Muscle of leg (tissue), 16 donors: ENCODE measurements at places on chromosomes 6 and 20. TPM values are rescaled to one million over a fixed set of nuclear protein-coding genes. Genes with fewer than 3 reads are reported as not detected.
A peak's percentile ranks its signal among the peaks of the same experiment; 100 is the strongest.

The RIPPLY2 gene
- total RNA-seq, result not detected

DNA sequence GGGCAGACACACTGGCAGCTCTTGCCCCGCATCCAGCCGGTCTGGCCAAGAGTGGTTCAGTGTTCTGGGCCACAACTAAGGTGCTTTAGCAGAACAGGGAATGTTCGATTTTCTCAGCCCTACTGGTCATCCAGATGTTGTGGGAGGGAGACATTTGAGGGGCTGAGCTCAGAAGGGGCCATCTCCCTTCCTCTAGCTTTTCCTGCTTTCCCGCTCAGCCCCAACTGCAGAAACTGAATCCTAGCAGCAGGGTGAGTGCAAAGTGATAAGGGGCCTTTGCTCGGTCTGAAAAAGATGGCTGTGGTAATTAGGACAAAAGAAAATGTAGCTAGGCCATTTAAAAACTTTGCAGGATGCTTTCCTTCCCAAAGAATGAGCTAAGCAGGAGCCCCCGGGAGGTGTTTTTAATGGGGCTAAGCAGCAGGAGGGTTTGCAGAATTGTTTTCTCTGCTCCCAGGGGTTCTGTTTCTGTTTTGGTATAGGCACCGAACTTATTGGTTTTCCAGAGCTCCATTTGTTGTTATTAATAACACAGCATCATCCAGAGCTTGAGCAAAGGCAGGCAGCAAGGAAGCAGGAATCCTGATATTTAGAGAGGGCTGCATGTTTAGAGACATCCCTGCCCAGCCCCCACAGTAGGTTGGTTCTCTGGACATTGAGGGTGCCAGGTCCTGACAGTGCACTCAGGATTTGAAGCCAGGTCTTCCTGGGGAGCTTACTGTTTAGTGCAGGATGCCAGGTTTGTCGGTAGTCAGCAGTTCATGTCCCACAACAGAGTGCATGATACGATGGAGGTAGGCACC is 210.9 kb downstream of the SLC24A3 start:
- H3K4me3 ChIP-seq, result no peak overlapping the region
- no peaks in the 10 kb centered on the region for H3K4me1 ChIP-seq
- H3K27me3 ChIP-seq, result no peaks in the 10 kb centered on the region
- H3K27ac ChIP-seq, result no peak overlapping the region

DNA sequence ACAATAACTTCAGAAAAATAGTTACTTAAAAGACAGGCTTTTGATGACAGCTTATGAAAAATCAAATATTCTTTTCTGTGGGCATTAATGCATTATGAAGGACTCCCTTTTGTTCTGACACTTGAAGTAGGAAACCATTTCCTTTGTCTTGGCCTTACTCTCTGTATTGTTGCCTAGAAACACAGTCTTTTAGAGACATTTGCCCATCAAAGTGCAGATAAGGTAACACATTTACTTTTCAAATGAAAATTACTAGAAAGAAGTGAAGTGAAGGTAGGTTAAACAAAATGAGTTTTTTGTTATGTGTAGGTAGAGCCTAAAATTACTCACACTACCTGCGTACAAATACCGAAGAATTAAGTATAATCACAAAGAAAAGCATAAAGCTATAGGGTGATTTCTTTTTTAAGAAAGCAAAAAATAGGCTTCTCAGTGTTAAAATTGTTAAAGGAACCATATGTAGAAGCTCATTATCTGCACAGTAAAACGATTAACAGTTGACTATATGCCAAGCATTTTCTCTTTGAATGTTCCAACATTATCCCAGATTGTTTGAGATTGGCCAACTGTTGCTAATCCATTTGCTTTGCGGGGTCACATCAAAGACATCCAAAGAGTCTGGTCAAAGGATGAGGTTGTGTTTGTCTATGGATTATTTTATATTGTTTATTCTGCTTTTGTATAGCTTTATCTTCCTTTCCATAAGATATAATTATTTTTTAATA is 542.0 kb upstream of the RNF217 start:
- no peak overlapping the region for H3K4me3 ChIP-seq
- DNase-seq, result no peak
- no peaks in the 10 kb centered on the region for H3K4me1 ChIP-seq
- no peak overlapping the region for H3K27ac ChIP-seq
- H3K27me3 ChIP-seq, result no peaks in the 10 kb centered on the region
- H3K36me3 ChIP-seq, result no peaks in the 10 kb centered on the region

GRCh38 chr6:154962753-154963152 is 32.4 kb upstream of the TIAM2 start:
- H3K4me3 ChIP-seq, result no peak overlapping the region
- no peaks in the 10 kb centered on the region for H3K36me3 ChIP-seq
- no peak overlapping the region for H3K27ac ChIP-seq
- H3K4me1 ChIP-seq, result no peaks in the 10 kb centered on the region
- DNase-seq, result no peak

DNA sequence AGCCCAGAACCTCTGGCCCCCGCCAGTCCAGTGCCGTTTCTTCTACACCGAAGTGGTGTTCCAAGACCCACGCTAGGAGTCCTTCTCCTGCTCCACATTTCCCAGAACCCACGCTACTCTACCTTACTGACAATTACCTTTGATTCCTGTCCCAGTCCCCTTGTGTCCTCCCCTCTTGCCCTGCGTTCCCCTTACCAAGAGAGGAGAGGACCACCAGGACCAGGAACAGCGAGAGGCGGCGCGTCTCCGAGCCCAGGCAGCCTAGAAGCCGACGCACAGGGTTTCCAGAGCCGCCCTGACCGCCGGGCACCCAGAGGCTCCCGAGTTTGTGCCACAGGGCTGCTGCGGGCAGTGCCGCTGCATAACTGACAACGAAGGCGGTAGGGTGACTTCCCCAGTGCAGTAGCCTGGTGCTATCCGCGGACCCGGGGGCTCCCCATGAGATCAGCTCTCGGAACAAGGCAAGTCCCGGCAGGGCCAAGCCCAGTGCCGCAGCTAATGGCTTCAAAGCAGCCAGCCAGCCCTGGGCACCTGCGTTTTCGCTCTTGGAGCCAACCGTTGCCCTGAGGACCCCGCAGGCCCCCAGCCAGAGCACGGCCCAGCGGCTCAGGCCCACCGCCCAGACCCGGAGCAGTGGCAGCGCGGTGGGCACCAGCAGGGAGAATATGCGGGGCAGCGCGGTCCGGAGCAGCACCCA is 512 bp downstream of the TAP1 start:
- DNase-seq, result peak; percentile 37
- H3K36me3 ChIP-seq, result peaks cover 44% of the 10 kb centered on the region
- peak overlapping the region; percentile 99 for H3K27ac ChIP-seq
- peak overlapping the region; percentile 64 for H3K4me3 ChIP-seq
- H3K4me1 ChIP-seq, result peaks cover 23% of the 10 kb centered on the region

- H3K4me3 ChIP-seq, result no peak overlapping the region
- no peaks in the 10 kb centered on the region for H3K36me3 ChIP-seq
- peaks cover 3% of the 10 kb centered on the region for H3K27me3 ChIP-seq
Measured at GRCh38 chr6:14232889-14233288, 115.3 kb downstream of the CD83 start.

The AGER gene
- 3.7 TPM for total RNA-seq

DNA sequence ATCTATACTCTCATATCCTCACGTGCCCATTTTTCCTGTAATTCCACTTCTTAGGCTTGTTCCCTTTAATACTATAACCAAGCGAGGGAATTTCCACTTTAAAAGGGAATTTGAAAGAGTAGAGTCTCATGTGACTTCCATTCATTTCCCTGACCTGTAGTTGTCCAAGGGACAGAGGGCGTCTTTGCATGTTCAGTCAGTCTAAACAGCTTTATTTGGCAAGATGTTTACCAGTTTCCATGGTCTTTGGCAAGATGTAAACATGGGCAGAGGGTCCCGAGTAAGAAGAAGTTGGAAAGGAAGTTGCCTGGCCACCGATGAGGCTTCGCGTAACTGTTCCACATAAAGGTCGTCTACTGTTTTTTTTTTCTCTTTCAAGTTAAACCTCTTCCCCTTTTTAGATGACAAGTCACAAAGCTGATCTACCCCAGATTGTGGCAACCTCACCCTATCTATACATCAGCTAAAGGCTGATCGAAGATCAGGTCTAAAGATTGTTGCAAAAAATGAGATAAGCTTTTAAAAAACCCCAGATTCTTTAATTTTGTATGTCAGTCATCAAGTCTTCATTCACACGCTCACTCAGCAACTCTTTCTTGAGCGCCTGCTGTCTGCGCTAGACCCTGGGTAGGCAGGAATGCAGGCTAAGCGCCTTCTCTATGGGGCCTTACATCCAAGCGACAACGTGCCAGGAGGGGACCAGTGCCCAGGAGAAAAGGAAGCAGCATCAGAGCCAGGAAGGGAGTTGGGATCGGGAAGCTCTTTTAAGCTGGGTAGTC is 31.7 kb upstream of the CCR6 start:
- DNase-seq, result peak; percentile 35
- H3K27me3 ChIP-seq, result peaks cover 2% of the 10 kb centered on the region
- no peak overlapping the region for H3K4me3 ChIP-seq
- H3K27ac ChIP-seq, result no peak overlapping the region
- H3K36me3 ChIP-seq, result no peaks in the 10 kb centered on the region

DNA sequence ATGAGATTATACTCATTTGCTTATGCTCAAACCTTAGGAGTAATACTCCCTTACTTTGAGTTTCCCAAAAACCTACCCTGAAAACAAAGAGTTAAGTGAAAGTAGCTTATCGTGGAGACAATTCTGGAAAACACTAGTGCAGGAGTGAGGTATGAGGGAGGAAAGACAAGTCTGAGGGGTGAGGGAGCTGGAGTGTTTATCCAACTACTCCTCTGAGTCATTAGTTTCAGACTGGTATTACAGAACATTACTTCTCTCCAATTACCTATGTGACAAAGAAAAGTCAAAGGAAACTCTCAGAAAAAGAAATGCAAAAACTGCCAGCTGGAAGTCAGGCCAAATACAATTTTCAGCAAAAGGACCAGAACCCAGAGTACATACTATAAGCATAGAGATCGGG is 171.1 kb upstream of the SPTLC3 start:
- no peak for DNase-seq
- no peak overlapping the region for H3K27ac ChIP-seq
- H3K4me3 ChIP-seq, result no peak overlapping the region
- no peaks in the 10 kb centered on the region for H3K27me3 ChIP-seq
- H3K4me1 ChIP-seq, result no peaks in the 10 kb centered on the region
- no peaks in the 10 kb centered on the region for H3K36me3 ChIP-seq

DNA sequence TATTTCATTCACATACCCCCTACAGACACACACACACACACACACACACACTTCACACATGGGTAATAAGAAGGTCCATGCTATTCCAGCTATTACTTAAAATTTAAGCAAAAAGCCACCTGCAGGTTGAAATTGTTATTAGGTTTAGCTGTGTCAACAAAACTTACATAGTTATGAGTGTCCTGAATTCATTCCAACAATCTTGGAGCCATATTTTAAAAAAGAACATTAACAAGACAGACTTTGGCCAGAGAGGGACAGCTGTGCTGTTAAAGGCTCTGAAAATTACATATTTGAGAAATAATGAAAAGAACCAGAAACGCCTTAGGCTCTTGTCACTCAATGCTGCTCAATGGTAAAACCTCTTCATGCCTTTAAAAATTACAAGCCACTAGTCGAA is 455.3 kb downstream of the EPM2A start:
- H3K36me3 ChIP-seq, result no peaks in the 10 kb centered on the region
- H3K27me3 ChIP-seq, result no peaks in the 10 kb centered on the region
- no peaks in the 10 kb centered on the region for H3K4me1 ChIP-seq
- H3K4me3 ChIP-seq, result no peak overlapping the region
- H3K27ac ChIP-seq, result no peak overlapping the region

The CDH4 gene
- 0.66 TPM for total RNA-seq

GRCh38 chr20:19913927-19914614 is 103.1 kb upstream of the NAA20 start:
- H3K36me3 ChIP-seq, result peaks cover 3% of the 10 kb centered on the region
- H3K4me1 ChIP-seq, result peaks cover 30% of the 10 kb centered on the region
- H3K27ac ChIP-seq, result no peak overlapping the region
- no peak for DNase-seq

DNA sequence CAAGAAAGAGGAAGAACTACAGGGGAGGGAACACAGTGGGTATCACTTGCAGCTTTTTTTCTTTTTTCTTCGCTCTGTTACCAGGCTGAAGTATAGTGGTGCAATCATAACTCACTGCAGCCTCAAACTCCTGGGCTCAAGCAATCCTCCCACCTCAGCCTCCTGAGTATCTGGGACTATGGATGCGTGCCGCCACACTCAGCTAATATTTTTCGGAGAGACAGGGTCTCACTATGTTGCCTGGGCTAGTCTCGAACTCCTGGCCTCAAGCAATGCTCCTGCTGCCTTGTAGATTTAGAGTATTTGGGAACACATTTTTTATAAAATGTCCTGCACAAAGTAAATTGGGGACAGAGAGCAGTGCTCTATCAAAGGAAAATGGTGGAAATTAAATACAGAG is 28.3 kb downstream of the PARD6B start:
- no peak for DNase-seq
- no peaks in the 10 kb centered on the region for H3K27me3 ChIP-seq
- H3K27ac ChIP-seq, result no peak overlapping the region
- no peaks in the 10 kb centered on the region for H3K36me3 ChIP-seq

- no peaks in the 10 kb centered on the region for H3K36me3 ChIP-seq
- H3K4me1 ChIP-seq, result peaks cover 9% of the 10 kb centered on the region
- no peak overlapping the region for H3K27ac ChIP-seq
- no peaks in the 10 kb centered on the region for H3K27me3 ChIP-seq
- no peak for DNase-seq
- no peak overlapping the region for H3K4me3 ChIP-seq
Measured at GRCh38 chr6:133544419-133544818, 303.3 kb downstream of the EYA4 start.

The SAMD5 gene
- total RNA-seq, result 2.2 TPM

- no peak overlapping the region for H3K4me3 ChIP-seq
- peaks cover 2% of the 10 kb centered on the region for H3K27me3 ChIP-seq
- no peak for DNase-seq
Measured at GRCh38 chr6:40706178-40706577, 119.0 kb upstream of the LRFN2 start.
